Left lobe of liver (tissue), 2 donors: ENCODE measurements at places on chromosomes 3 and 15. TPM values are rescaled to one million over a fixed set of nuclear protein-coding genes. Genes with fewer than 3 reads are reported as not detected.

The CLEC3B gene
- total RNA-seq: 25.5 TPM

The WDR82 gene
- total RNA-seq: 18.6 TPM

The GLDN gene
- total RNA-seq: 0.60 TPM

The TMEM108 gene
- not detected for total RNA-seq

The SERINC4 gene
- 0.18 TPM for total RNA-seq

DNA sequence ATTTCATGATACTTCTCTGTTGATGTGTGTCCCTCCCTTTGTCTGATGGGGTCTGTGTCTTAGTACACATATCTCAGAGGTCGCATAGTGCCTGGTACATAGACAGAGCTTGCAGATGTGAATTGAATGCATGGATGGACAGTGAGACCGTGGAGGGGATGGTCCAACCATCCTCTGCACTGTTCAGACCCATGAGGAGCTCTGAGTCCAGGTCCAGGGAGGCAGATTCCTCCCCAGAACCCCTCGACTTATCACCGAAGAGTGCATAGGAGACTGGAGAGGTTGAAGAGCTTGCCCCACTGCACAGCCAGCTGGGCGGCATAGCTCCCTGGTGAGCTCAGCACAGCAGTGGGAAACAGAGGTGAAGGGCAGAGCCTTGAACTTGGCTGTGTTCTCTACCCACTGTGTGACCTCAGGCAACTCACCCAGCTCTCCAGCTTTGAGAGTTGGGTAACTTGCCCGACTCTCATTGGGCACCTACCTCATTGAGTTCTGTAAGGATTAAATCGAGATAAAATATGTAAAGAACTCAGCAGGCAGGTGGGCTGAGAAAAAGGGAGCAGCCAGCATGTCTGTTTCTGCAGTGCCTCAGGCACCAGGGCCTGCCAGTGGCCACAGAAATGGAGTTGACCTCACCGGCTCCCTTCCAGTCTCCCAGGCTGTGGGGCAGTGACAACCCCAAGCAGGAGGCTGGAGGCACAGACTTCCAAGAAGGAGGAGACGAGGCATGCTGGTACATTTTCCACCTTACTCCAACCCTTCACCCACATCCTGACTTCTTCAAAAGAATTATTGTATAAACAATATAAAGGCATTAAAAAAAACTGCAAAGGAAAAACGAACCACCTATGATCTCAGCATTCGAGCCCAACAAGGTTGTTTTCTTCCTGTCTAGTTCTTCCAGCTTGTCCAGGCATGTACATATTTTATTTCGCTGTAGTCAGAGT, 54.1 kb upstream of the TFRC start:
- peak; percentile 82 for DNase-seq

The SAMMSON gene
- not detected for total RNA-seq

GRCh38 chr3:20310629-20311028, 124.6 kb upstream of the SGO1 start:
- DNase-seq: no peak

The TTLL13 gene
- total RNA-seq: 0.15 TPM

DNA sequence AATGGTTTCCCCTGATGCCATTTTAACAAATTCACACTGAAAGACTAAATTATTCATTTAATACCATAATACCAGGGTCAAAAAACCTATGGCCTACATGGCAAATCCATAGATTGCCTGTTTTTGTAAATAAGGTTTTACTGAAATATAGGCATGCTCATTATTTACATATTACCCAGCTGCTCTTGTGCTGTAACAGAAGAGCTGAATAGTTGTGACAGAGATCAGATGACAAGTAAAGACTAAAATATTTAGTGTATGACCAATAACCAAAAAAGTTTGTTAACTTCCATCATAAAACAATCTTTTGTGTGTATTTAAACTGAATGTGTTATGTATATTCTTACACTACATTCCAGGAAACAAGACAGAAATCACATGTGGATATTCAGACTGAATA, 60.2 kb downstream of the DENND4A start:
- DNase-seq: no peak

- no peak for DNase-seq
Measured at GRCh38 chr15:66228807-66229735, 24.5 kb downstream of the MEGF11 start.

The FETUB gene
- 49.9 TPM for total RNA-seq

- no peak for DNase-seq
Measured at GRCh38 chr3:121834157-121834670, 646 bp downstream of the IQCB1 start.

- DNase-seq: no peak
Measured at GRCh38 chr3:113405180-113405579, 36.1 kb downstream of the CFAP44 start.

The ARRDC4 gene
- total RNA-seq: 5.1 TPM

DNA sequence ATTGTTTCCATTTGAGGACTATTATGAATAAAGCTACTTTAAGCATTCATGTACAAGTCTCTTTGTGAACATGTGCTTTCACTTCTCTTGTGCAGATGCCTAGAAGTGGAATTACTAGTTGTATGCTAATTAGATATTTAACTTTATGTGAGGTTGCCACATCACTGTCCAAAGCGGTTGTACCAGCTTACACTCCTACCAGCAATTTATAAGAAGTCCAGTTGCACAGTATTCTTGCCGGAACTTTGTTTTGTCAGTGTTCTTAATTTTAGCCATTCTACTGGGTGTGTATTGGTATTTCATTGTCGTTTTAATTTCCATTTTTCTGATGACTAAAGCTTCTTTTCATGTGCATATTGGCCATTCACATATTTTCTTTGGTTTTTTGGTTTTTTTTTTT, 29.1 kb downstream of the SEMA3G start:
- DNase-seq: no peak

The CD86 gene
- total RNA-seq: 1.4 TPM

DNA sequence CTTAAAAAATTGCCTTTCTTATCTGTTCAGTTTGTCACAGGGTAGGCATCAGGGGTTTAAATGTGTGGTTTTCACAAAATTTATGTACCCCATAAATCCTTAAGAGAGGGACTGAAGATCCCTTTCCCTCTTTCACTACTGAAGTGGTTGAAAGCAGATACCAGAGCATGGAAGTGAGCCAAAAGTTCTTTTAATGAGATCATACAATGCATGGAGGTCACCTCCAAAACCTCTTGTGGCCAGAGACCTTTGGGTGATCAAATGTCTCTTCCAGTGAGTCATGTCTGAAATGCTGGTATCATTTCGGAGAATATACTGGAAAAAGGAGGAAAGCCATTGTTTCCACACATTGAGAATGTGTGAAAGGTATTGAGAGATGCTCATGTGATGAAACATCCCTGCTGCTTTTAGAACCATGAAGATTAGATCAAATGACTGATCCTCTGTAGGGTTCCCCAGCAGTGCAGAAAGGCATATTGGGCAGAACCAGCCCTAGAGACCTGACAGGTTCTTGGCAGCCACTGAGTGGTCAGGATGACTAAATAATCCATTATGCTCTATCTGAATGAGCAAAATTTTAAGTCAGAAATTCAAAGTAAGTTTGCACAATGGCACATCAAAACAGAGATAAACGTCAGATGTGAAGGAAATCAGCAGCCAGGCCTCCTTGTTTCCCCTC, 165.8 kb upstream of the SLC2A2 start:
- DNase-seq: no peak

GRCh38 chr15:37518436-37518835, 416.0 kb upstream of the TMCO5A start:
- DNase-seq: no peak

The PIK3CB gene
- total RNA-seq: 14.4 TPM
